ENCODE measurements at places on chromosomes 1 and 21.

DNA sequence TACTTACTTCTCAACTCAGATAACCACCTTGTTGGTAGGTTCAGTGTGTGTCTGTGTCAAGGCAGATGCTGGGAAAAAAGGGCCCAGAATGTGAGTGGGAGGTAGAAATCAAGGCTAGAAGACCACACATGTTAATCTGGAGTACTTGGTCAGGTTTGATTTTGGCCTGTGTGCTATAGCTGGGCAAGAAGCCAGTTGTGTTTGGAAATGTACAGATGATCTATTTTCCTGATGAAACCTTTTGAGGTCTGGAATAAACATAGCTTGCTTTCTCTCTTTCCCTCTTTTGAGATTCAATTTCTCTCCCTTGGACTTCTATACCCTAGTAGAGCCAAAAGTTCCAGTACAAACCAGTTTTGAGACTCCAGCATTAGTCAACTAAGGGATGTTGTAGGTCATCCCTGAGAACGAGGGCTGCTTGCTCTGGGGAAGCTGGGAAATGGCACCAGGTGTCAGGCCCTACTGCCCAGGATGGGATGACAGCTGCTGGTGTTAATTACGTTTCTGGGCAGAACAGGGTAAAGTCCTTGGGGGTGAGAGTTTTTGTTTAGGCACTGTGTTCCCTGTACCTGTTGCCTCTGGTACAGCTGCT is 15.8 kb downstream of the MAPKAPK2 start:
- DNase-seq, result no peak

- DNase-seq, result no peak
These were observed 7.2 kb upstream of the PTGER3 start for GRCh38 chr1:71054791-71055190.

DNA sequence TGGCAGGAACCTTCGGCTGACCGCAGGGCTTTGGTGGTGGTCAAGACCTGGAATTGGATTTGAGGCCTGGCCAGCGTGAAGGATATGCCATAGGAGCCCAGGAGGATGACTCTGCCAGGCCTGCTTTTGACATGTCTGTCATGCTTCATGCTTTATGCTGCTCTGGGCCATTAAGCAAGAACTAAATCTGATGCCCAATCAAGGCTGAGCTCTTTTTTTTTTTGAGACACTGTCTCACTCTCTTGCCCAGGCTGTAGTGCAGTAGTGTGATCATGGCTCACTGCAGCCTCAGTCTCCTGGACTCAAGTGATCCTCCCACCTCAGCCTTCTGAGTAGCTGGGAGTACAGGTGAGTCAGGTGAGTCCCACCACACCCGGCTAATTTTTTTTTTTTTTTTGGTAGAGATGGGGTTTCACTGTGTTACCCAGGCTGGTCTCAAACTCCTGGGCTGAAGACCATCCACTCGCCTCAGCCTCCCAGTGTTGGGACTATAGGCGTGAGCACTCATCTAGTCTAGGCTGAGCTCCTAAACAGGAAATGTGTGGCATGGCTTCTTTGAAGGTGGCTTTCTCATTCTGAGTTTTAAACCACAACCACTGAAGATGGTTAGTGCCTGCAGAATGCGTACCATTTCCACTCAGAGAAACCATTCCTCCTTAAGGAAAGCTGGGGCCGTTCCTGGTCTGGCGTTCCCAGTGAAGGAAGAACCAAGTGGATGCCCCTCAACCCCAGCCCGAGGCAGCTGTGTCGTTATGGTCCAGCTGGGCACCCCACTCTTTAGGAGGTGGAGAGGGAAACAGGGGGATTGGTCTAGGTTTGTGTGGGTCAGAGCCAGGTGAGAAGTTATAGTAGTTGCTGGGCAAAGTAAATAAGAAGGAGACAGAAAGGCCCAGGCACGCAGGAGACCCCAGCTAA is 34.2 kb upstream of the ATP5PO start:
- no peak for DNase-seq

GRCh38 chr1:54965624-54966340 is 14.6 kb upstream of the TMEM61 start:
- DNase-seq, result peak; percentile 69

DNA sequence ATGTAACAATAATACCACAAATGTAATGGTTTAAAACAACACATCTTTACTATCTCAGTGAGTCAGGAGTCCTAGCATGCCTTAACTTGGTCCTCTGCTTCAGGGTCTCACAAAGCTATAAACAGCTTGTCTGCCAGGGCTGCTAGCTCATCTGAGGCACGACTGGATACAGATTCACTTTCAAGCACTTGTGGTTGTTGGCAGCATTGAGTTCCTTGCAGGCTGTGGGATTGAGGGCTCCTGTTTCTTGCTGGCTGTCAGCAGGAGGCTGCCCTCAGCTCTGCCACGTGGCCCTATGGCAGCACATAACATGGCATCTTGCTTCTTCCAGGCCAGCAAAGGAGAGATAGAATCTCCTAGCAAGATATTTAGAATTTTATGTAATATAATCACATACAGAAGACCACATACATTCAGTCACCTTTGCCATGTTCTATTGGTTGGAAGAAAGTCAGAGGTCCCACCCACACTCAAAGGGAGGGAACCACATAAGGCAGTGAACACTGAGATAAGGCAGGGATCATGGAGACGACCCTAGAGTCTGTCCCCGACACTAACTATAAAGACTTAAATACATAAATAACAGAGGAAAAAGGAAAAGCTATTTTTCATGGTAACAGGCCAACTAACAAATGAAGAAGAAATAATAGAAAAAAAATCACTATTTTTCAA is 18.9 kb upstream of the IPP start:
- no peak for DNase-seq

Measured in left cardiac atrium (tissue), 4 donors.